Smooth muscle cell of the umbilical artery (primary cell): ENCODE measurements at places on chromosomes 12 and 14. TPM values are rescaled to one million over a fixed set of nuclear protein-coding genes. Genes with fewer than 3 reads are reported as not detected.

Gene RNASE7
- total RNA-seq, result not detected in 2 replicates

Gene SOAT2
- total RNA-seq, result not detected in 2 replicates

Gene TRIM9
- total RNA-seq, result under 0.01 and 0.14 TPM in 2 replicates

Gene JPH4
- total RNA-seq, result not detected in 2 replicates

Gene DICER1
- total RNA-seq, result 39.8 and 51.0 TPM in 2 replicates

Gene ARHGDIB
- 7.1 and 22.5 TPM in 2 replicates for total RNA-seq
